ENCODE measurements at places on chromosomes 6 and 20.

GRCh38 chr6:17392978-17393891 lies at the start of gene CAP2:
CAP2 (plus strand) TSS chr6:17393595; CDS start chr6:17421556, 27,961 bp downstream.
- DNase-seq, result peak; percentile 70

GRCh38 chr20:50580842-50581544 lies 70.8 kb downstream of the PTPN1 start:
- no peak for DNase-seq

GRCh38 chr6:169984181-169985120 lies 233.0 kb downstream of the ERMARD start:
- no peak for DNase-seq

GRCh38 chr6:57329933-57330332 lies 12.5 kb downstream of the PRIM2 start:
- no peak for DNase-seq

DNA sequence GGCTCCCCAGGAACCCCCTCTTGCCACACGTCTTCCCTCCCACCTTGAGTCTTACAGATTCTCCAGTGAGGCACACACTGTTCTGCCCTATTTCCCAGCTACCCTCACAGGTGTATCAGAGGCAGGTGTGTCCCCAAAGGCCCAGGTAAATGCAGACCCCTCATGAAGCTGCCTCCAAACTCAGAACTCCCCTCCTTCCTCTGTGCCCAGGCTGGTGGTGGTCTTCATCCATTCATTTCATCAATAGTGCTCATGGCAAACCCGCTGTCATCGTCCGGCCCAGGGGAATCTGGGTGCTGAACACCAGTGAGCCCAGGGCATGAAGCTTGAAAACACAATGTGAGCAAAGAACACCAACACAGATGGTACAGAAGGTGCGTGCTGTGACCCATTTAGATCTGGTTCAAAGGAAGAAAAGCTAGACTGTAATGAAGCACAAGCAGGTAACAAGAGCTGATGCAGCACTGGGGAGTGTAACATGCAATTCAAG lies 213.1 kb downstream of the SYNDIG1 start:
- DNase-seq, result peak; percentile 12

DNA sequence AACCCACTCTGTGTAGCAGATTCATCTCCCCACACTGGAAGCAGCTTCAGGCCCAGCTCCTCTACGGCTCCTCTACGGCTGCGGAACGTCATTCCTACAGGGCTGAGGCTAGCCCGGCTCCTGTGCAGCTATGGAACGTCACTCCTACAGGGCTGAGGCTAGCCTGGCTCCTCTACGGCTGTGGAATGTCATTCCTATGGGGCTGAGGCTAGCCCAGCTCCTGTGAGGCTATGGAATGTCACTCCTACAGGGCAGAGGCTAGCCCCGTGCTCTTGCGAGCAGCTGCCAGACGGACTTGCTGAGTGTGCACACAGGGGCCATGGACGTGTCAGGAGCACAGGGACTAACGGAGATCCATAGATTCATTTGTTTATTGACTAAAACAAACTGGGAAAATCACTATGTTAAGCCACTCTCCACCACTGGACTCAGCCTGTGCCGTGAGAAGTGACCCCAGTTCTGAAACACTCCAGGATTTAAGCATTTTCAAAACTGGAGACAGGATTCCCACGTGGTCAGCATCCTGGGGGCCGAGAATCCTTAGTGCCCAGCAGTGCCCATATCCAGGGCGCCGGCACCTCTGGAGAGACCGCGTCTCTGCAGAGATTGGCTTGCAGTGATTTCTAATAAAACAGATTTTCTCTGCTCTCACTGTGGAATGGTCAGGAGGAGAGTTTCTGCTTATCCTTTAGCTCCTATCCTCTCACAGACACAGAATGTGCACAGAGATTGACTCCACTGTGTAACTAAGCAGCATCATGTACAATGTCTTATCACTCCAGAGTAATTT lies 5.0 kb downstream of the KCNQ2 start:
- no peak for DNase-seq

DNA sequence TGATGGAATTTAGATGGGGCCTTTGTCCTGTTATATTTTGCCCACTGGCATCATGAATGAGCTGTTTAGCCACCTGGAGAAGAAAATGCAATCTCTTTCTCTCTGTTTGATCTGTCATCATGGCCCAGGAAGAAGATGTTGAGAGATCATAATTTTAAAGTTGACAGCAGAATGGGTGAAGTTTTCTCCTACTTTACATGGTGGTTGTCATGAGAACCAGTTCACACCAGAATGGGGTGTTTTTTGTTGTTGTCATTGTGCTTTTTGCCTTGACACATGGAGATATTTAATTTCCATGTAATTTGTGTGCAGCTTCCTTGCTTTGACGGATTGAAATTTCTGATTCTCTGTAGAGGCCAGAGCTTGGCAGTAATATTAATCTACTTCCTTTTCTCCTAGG lies 122.5 kb downstream of the FARS2 start:
- no peak for DNase-seq

DNA sequence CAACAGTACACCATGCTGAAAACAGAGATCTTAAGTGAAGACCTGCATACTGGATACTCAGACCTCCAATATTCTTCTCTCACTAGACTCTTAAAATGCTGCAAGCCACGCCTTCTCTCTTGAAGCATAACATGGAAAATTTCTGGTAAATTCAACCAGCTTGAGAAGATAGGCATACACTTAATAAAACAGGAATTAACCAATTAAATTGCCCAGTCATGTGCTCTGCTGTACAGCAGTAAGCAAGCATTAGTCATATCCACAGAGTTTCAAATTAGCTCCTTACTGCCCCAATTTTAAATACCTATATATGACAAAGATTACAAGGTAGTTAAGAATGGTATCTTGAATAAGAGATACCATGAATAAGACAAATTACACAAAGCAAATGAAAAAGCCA lies 53.8 kb downstream of the C6orf58 start:
- no peak for DNase-seq

DNA sequence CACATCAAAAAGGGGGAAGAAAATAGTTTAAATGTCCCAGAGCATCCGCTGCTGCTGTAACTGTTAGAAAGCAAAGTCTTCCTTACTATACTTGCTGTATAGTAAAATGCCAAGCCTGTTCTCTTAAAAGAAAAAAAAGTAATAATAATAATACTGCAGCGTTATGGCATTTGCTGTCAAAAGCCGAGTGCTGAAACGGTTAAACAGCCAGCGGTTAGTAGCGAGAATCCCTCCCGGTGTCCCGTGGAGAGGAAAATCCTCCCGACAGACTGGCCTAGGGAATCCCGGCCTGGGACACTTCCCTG lies 19.5 kb upstream of the NFATC2 start:
- DNase-seq, result no peak

GRCh38 chr6:29925727-29926412 lies 16.5 kb upstream of the HLA-A start:
- no peak for DNase-seq

DNA sequence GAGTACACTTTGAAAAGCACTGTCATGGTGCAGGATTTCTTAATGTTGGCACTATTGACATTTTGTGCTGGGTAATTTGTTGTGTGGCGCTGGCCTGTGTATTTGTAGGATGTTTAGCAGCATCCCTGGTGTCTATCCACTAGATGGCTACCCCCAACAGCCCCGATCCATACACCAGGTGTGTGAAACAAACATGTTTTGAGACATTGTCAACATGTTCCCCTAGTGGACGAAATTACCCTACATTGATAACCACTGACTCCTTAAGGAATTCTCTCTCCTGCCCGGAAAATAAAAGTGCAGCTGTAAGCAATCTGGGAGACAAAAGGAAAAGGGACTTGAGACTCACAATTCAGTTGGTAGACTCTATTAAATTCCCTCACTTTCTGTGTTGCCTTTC lies 52.6 kb upstream of the TMEM200A start:
- DNase-seq, result no peak

DNA sequence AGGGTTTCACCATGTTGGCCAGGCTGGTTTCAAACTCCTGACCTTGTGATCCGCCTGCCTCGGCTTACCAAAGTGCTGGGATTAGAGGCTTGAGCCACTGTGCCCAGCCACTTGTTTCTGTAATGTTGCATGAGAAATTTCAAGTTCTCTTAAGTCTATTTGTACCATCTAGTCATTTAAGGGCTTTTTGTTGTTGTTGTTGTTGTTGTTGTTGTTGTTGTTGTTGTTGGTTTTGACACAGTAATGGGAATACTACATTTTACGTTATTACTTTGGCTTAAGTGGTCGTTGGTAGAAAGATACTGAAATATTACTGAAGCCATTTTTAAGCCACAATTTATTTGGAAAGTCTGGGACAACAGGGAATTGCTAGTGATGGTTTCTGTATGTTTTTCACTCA lies 52.0 kb downstream of the CSE1L start:
- no peak for DNase-seq

- DNase-seq, result no peak
Observed at GRCh38 chr6:165858586-165858985, 195.5 kb upstream of the PDE10A start.

- DNase-seq, result no peak
Observed at GRCh38 chr6:106886081-106886843, 88.3 kb downstream of the CD24 start.

DNA sequence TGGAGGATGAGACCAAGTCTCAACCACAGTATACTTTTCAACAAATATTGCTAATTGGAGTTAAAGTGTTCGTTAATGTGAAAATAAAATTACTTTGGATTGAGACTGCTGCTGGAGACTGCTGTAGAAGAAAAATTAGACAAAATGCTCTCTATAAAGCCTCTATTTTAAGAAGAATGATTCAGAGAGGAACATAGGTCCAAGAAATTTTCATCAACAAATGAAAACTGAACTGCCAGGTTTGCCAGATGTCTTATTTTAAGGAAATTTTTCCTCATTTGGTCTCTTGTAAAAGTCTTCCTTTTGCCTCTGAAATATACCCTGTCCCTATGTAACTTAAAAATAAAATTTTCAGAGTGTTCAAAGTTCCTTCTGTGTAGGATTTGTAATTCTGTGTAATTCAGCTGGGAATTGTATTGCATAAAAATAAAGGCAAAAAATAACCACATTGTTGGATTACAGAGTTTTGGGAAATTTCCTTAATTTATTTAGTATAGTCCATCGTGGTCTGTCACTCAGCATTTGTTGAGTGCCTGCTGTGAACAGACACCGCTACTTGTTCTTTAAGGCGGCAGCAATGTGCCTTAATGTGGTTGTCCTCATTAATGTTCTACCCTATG lies 27.4 kb downstream of the ANKS1A start:
- DNase-seq, result no peak

- DNase-seq, result no peak
Observed at GRCh38 chr6:104718672-104719071, 141.0 kb downstream of the HACE1 start.

DNA sequence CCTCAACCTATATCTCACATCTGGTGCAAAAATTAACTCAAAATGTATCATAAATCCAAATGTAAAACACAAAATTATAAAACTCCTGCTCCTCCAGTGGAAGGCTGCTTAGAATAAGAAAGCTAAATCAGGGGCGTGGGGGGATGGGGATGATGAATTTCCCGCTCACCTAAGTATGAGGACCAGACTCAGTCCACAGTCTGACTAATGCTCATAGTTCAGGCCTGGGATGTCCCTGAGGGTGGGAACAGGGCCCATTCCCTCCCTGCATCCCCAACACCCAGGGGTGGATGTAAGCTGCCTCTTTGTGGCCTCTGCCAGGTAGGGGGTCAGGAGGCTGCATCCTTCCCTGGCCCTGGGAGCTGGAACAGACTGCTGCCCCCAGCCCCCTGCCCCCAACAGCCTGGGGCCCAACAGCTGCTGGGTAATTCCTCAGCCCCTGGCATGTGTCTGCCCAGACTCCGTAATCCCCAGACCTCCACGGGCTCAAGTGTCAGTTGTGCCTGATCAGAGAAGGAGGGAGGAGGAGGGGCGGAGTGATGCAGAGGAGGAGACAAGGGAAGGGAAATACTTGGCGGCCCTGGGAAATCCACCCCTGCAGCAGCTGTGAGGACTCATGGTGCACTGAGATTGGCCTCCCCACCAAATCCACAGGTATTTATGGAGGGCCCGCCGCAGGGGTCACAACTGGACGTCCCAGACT lies 224.5 kb downstream of the PREX1 start:
- peak; percentile 52 for DNase-seq

DNA sequence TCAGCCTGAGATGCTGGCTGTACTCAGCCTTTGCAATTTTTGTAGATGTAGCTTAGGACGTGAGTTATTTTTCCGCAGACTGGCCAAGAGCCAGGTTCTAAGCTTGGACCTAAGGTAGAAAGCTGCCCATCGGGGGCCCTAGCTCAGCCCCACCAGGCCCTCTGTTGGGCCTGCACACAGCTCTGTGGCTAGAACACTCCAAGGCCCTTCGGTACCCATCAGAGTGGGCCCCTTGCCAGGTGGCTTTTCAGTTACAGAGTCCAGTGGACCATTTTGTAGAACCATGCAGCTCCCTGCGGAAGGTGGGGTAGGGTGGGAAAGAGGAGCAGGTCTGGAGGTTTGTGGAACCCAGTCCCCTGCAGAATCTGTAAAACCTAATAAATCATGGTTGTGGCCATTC lies 22.6 kb downstream of the UCKL1 start:
- no peak for DNase-seq

GRCh38 chr6:139486476-139486799 lies 112.0 kb upstream of the CITED2 start:
- no peak for DNase-seq

Data from Caco-2 (cell line).